Amniotic stem cell (primary cell): ENCODE measurements at places on chromosomes 4 and X.

DNA sequence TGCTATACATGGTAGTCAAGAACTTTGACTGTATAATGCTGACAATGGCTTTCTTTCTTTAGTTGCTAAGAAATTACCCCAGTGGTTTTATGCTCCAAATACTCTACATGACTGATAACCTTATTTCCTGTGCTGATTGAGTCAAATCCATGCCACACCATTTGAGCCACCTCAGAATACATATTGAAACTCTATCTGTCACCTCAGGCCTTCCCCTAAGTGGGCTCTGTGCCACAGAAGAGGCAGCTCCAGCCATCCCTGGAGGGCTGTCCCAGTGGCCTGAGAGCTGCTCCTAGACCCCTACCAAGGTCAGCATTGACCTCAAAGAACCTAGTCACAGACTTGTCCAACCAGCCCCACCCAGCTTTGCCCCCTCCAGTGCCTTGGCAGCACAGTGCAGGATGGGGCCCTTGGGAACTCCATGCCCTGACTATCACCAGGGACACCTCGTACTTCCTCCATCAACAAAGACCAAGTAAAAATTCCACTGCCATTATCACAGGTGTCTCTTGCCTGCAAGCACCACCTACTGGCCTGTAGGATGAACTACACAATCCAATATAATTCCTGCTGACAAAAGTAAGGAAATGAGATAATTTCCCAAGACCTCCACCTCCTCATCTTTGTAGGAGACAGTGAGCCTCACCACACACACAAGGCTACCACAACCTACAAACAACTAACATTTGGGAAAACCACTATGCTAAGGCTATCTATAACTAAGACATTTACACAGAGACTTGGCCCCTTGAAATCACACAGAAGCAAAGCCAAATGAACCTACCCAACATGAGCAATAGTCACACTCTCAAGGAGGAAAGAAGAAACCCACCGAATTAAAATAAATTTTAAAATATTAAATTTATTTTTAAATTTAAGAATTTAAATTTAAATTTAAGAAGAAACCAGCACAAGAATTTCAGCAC is 239.9 kb downstream of the NKX6-1 start:
- no peak for DNase-seq

DNA sequence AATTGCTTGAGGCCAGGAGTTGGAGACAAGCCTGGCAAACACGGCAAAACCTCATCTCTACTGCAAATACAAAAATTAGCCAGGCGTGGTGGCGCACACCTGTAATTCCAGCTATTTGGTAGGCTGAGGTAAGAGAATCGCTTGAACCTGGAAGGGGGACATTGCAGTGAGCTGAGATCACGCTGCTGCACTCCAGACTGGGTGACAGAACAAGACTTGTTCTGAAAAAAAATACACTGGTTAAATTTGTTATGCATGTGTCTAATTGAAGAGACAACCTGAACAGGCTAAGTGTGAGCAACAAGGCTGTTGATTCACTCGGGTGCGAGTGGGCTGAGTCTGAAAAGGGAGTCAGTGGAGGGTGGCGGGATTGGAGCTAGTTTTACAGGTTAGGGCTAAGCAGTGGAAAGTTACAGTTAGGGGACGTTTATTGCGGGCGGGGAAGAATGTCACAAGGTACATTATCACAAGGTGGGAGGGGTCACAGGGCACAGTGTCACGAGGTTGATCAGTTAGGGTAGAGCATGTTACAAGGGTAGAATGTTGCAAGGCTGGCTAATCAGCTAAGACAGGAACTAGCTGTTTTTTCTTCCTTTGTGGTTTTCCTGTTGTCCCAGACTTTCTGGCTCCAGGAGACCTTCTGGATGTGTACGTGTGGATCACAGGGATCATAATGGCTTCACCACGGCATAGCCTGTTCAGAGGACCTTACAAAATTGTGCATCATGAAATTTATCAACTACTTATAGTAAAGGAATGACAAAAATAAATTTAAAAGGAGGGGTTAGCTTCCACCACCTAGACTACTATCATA is 115.8 kb downstream of the NAA11 start:
- DNase-seq, result no peak

DNA sequence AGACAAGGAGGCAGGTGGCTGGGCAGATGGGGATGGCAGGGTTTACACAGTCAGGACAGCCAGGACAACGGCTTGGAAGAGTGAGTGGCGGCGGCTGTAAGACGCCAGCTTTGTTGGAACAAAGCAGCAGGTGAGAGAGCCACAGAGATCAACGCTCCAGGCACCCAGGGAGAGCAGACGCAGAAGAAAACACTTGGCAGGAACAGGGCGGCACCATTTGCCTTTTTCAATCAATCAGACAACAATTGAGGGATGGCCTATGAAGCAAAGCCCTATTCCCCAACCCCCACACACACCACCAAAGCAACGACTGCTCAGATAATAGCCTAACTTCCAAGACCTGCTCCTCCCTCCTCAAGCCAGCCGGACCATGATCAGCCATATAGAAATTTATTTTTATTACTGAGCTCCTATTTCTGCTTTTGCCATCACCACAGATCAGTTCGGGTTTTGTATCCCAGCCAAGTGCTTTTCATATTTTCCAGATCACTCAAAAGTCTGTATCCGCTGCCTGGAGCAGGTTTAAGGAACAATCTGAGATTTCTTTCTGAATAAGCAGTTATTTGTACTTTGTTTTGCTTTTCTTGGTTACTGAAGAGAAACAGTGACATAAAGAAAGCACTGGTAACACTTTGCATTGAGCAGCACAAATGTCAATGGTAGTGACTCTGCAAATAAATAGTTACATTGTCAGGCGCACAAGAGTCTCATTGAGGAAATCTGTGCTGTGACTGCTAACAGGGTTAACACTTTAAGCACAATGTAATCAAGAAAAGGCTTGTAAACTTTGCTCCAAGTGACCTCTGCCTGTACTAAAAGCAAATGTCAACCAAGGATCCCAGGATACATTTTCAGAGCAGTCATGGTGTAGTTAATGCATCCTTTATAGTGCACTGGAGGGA is 81.8 kb upstream of the RBPJ start:
- peak; percentile 49 for DNase-seq

- no peak for DNase-seq
Measured at GRCh38 chrX:34875204-34875603, 67.4 kb upstream of the FAM47B start.

- peak; percentile 24 for DNase-seq
Measured at GRCh38 chr4:33924239-33924638, 2320.1 kb downstream of the ARAP2 start.

DNA sequence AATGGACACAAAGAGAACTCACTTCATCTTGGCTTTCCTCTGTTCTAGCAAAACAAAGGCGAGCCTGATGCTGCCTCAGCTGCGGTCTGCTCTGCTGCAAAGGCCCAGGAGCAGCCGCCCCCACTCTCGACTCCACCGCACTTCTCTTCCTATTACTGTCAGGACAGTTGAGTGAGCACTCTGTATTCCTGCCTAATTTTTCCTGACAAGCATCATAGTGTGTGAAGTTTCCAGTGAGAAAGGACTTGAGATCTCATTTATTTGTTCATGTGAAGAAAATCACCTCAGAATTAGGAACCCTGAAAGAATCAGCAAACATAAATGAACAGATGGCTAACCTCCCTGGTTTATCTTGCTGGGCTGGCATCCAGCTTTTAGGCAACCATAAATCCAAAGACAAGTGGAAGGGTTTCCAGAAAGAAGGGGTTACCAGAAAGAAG is 15.6 kb downstream of the SCARB2 start:
- peak; percentile 25 for DNase-seq

GRCh38 chr4:146488495-146489174 is 33.1 kb downstream of the SLC10A7 start:
- DNase-seq, result no peak

GRCh38 chrX:101210630-101211029 is 9.0 kb upstream of the DRP2 start:
- no peak for DNase-seq

DNA sequence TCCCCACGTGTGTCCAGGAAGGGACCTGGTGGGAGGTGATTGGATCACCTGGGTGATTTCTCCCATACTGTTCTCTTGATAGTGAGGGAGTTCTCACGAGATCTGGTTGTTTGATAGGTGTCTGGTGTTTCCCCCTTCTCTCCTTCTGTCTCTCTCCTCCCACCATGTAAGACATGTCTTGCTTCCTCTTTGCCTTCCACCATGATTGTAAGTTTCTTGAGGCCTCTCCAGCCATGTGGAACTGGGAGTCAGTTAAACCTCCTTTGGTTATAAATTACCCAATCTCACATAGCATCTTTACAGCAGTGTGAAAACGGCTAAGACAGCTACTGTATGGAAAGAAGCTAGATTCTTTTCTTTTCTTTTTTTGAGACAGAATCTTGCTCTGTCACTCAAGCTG is 21.6 kb upstream of the FGG start:
- no peak for DNase-seq

- no peak for DNase-seq
Measured at GRCh38 chrX:22746081-22746480, 253.7 kb upstream of the DDX53 start.

- no peak for DNase-seq
Measured at GRCh38 chr4:31557437-31557836, 837.3 kb downstream of the PCDH7 start.

DNA sequence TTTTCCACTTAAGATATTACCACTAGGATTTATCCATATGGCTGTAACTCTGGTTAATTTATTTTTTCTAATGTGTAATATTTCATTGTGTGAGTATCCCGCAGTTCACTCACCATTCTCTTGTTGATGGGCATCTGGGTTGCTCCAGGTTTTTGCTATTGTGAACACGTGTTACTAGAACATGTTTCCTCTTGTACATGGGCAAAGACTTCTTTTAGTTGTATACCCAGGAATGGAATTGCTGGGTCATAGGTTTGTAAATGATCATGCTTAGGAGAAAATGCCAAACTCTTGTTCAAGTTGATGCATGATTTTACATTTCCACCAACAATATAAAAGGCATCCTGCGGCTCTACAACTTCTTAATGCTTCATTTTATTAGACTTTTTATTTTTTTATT is 26.8 kb downstream of the SYNPO2 start:
- DNase-seq, result no peak

GRCh38 chrX:20435913-20436312 is 169.2 kb upstream of the RPS6KA3 start:
- DNase-seq, result no peak

- DNase-seq, result peak; percentile 4
Measured at GRCh38 chr4:185283723-185284122, 74.3 kb downstream of the SNX25 start.

- peak; percentile 45 for DNase-seq
Measured at GRCh38 chr4:183398298-183399125, 45.9 kb upstream of the CDKN2AIP start.

- no peak for DNase-seq
Measured at GRCh38 chr4:10034136-10034535, 12.8 kb upstream of the SLC2A9 start.

- no peak for DNase-seq
Measured at GRCh38 chr4:93781198-93781597, 47.4 kb upstream of the ATOH1 start.

- DNase-seq, result no peak
Measured at GRCh38 chr4:158786121-158786601, 17.3 kb downstream of the FNIP2 start.

- DNase-seq, result no peak
Measured at GRCh38 chr4:7850489-7850888, 89.2 kb downstream of the AFAP1 start.

GRCh38 chr4:60579335-60579734 is 620.8 kb upstream of the ADGRL3 start:
- no peak for DNase-seq

DNA sequence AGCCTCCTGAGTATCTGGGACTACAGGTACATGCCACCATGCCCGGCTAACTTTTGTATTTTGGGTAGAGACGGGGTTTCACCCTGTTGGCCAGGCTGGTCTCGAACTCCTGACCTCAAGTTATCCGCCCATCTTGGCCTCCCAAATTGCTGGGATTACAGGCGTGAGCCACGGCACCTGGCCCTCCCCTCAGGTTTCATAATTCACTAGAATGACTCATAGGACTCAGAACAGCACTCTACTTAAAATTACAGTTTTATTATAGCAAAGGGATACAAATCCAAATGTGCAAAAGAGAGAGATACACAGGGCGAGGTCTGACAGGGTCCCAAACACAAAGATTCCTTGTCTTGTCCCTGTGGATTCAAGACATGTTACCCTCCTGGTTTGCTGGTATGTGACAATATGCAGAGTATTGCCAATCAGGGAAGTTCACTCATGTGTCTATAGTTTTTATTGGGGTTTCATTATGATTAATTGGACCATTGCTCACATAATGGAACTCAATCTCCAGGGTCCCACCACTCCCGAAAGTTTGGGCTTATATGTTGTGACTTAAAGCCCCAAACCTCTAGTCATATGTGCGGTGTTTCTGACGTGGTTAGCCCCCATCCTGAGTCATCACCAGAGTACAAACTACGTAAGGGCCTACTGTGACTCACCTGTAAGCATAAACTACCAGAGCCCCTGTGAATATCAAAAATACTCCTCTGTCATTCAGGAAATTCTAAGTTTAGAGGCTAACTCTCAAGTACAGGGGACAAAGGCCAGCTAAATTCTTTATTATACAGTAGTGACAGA is 5.2 kb downstream of the YIPF6 start:
- DNase-seq, result no peak
